ENCODE measurements at places on chromosomes 11 and 22.
A peak's percentile ranks its signal among the peaks of the same experiment; 100 is the strongest.

DNA sequence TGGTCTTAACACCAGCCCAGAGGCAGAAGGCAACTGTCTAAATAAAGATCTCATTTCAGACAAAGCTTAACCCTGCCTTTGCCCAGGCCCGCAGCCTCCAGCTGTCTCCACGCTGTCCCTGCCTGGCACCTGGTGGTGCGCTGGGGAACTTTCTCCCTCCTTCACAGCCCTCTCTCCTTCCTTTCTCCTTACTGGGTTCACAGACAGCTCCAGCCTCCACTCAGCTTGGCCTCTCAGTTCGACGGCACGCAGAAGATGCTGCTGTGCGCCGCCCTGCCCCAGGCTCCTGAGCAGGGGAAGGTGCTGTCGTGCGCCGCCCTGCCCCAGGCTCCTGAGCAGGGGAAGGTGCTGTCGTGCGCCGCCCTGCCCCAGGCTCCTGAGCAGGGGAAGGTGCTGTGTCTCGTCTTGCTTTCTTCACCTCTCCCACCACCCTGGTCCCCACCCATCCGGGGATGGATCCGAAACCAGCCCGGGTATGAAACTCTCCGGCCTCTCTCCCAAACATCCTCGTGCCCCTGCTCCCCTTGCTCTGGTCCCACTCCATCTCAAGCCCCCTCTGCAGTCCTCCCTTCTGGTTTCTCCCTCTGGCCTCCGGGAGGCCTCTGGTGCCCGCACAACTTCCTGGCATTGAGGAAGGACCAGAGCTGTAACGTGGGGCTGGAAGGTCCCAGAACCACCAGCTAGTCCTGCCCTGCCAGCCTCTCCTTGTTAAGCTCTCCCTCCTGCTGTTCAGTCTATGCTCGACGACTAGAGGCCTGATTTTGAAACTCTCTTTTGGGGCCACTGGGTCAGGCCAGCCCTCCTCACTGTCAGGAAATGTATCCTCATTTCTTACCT lies 22.9 kb upstream of the JAM3 start:
- no peak for DNase-seq

GRCh38 chr11:90890347-90890746 lies 667.5 kb upstream of the CHORDC1 start:
- DNase-seq = no peak

- no peak for DNase-seq
Measured at GRCh38 chr22:46287873-46288751, 8.6 kb upstream of the GTSE1 start.

DNA sequence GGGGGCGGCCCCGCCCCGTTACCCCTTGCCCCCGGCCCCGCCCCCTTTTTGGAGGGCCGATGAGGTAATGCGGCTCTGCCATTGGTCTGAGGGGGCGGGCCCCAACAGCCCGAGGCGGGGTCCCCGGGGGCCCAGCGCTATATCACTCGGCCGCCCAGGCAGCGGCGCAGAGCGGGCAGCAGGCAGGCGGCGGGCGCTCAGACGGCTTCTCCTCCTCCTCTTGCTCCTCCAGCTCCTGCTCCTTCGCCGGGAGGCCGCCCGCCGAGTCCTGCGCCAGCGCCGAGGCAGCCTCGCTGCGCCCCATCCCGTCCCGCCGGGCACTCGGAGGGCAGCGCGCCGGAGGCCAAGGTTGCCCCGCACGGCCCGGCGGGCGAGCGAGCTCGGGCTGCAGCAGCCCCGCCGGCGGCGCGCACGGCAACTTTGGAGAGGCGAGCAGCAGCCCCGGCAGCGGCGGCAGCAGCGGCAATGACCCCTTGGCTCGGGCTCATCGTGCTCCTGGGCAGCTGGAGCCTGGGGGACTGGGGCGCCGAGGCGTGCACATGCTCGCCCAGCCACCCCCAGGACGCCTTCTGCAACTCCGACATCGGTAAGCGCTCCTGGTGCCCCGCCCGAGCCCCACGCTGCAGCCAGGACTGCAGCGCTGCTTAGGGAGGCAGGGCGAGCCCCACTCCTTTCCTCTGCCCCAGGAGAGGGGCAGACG lies at the start of gene TIMP3:
Gene TIMP3 (plus strand): TSS at position 169 of the 700 bp plus-strand sequence. CDS start 297 bp downstream, at position 466.
- peak; percentile 41 for DNase-seq

DNA sequence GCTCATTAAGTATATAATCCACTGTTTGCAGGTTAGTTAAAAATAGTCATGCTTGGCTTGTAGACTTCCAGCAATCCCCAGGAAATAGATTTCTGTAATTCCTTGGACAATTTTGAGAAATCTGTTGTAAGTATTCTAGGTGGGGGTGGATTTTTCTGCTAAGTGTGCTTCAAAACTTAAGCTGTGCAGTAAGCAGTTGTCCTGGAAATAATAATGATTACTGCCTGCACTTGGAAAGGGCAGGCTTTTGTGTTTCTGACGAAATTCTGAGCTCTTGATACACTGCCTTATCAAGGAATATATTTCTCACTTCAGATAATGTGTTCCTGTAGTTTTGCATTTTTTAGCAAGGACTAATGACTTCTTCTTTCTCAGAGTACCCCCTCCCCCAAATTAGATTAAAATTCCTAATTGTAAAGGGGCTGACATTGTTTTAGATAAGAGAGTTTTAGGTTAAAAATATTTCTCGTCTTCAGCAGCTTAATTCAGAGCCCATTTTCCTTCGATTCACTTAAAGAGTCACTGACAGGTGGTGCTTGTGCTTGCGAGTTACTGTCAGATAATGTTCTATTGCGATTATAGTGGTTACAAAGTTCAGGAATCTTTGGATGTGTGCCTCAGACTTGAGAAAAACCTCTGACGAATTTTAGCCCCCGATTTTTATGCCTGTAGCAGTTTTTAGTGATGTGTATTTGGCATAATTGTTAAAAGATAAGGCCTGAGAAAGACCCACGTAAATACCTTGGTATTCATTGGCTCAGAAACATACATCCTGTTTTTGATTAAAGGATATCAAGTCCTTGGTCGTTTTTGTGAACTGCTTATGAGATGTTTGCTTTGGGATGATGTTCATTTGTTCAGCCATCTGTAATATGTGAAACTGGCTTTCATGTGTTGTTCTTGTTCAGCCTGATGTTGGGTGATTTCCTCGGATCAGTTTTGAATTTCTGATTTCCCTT lies 120.5 kb downstream of the HIPK3 start:
- no peak for DNase-seq

- no peak for DNase-seq
Measured at GRCh38 chr11:34614344-34615104, 6.4 kb upstream of the EHF start.

- no peak for DNase-seq
Measured at GRCh38 chr11:94533206-94533605, 10.5 kb upstream of the FUT4 start.

- no peak for DNase-seq
Measured at GRCh38 chr11:119641983-119642745, 86.8 kb downstream of the NECTIN1 start.

- no peak for DNase-seq
Measured at GRCh38 chr11:73976451-73977151, 6.0 kb downstream of the UCP2 start.

GRCh38 chr11:73137944-73138274 lies 4.2 kb downstream of the FCHSD2 start:
- no peak for DNase-seq

GRCh38 chr22:24315367-24315966 lies 44.8 kb downstream of the SPECC1L start:
- no peak for DNase-seq

- no peak for DNase-seq
Measured at GRCh38 chr11:104799251-104799650, 99.0 kb downstream of the CASP12 start.

DNA sequence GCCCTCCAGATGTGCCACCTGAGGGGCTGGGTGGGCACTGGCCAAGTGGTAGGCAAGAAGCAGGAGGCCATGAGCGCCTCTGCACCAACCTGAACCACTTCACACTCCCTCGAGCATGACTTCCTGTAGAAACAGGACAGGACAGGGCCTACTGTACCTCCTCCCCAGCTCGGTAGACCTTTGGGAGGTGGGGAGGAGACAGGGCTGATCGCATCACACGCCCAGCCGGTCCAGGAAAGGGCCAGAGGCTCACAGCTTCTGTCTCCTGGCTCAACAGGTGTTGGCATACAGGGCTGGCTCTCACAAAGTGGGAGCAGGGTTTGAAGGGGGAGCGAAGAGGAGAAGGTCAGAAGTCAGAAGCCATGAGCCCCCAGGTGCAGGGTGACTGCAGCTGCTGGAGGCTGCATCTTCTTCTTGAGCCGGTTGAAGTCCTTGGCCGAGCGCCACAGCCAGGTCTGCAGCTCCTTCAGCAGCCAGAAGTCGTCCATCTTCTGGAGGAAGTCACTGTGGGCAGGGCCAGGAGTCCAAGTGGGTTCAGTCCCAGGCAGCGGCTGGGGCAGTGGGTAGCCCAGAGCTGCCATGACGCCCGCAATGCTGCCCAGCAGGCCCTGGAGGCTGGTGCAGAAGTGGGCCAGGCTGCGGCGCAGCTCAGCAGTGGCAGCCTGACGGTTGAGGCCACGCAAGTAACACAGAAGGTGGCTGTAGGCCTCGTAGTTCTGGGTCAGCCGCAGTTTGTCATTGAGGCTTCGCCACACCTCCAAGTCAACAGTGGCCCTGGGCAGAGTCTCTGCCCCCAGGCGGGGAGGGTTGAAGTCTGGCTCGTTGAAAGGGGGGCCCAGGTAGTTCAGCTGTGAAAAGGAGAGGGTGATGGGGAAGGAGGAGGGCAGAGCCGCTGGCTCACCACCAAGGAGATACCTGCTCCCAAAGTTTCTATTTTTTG lies 8.3 kb downstream of the CLCF1 start:
- DNase-seq = no peak

DNA sequence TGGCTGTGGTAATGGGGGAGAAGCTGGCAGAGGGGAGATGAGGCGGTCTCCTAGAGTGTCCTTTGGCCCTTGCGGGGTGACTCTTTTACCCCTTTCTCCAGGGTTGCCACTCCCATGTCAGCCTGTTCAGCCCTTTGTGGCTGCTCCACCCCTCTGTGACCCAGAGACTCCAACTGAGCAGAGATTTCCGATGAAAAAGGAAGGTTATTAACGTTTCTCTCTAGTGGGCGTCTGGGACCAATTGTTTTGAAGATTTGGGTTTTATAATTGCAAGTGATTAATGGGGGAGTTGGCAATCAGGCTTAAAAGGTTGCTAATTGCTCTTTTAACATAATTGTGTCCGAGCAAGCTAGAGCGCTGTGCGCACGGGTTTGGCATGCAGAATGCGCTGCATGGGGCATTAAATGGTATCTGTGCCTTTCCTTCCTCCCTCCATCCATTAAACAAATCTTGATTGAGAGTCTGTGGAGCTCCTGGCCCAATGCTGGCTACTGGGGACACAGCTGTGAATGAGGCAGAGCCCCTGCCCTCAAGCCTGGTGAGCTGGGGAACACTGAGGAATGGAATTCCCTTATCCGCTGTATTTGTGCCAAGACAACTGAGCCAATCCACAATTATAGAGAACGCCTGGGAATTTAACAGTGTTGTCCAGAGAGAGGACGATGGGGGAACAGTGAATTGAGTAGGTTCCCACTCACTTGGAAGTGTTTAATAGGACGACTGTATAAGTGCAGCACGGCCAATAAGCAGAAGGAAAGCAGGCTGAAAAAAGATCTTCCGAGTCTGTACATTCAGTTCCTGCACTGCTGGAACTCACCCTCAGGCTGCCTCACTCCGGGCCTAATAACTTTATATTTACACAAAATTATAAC lies 295.9 kb downstream of the MIAT start:
- DNase-seq = no peak

GRCh38 chr11:44631831-44632230 lies 66.4 kb downstream of the CD82 start:
- DNase-seq = no peak

- no peak for DNase-seq
Measured at GRCh38 chr22:26474682-26475081, 8.9 kb downstream of the HPS4 start.

DNA sequence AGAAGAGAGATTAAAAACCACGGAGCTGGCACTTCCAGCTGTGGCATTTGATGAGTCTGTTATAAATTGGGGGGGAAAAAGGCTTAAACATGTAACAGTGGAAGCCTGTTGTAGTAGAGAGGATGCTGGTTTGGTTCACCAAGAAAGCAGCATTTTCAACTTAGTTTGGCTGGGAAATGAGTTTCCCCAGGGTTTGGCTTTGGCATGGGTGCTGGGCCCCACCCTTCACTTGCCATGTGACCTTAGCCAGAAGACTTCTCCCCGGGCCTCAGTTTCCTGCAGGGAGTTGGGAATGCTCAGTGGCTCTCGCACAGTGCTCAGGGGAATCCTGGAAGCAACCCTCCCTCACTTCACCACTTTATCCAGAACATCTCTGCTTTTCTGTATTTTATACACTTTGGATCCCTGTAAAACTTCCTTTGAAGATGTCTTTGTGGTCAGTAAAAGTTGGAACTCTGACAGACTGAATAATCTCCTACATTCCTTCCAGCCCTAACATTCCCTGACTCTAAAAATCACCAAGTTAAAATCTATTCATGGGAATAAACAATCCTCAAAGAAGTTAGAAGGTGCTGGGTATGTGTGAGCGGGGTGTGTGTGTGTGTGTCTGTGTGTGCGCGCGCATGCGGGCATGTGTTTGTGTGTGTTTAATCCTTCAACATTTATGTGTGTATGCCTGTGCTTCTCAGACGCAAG lies 166.0 kb downstream of the TENM4 start:
- no peak for DNase-seq

- no peak for DNase-seq
Measured at GRCh38 chr11:95647871-95648270, 141.7 kb downstream of the FAM76B start.

DNA sequence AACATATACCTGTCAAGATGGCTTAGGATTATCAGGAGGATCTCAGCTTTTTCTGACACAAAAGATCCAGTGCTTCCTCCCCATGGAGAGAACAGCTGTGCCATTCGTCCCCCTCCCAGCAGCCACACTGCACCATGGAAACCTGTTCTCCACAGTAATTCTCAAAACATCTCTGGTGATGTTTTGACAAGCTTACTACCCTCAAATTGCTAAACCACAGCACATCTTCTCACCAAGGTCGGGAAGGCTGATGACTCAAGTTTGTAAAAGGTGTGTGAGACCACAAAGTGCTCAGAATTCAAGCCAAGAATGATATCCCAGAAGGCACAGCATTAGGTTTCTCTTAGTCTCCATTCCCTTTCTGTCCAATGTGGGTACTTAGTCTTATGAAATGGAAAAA lies 3.9 kb upstream of the RAB38 start:
- no peak for DNase-seq

DNA sequence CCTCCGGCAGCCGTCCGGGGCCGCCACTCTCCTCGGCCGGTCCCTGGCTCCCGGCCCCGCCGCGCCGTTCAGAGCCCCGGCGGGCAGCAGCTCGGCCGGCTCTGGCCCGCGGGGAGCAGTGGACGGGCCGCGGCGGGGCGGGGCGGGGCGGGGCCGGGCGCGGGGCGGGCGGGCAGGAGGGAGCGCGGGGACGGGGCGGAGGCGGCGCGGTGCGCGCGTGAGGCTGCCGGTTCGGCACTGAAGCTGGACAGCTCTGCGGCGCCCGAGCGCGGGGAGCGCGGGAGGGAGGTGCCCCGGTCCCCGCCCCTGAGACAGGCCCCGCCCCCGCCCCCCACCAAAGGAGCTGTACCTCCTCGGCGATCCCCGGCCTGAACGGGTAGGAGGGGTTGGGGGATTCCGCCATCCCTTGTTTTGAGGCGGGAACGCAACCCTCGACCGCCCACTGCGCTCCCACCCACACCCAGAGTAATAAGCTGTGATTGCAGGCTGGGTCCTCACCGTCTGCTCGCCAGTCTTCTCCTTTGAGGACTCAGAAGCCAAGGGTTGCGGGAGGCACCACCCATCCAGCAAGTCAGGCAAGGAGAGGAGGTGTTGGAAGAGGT lies at the start of gene DRD2:
Gene DRD2 (minus strand): TSS at position 239 of the 602 bp plus-strand sequence. CDS start 50,747 bp downstream, outside the sequence.
- DNase-seq = no peak
